ENCODE measurements at places on chromosomes 6 and 20.

- no peak for DNase-seq
Observed at GRCh38 chr6:169852504-169853195, 101.2 kb downstream of the ERMARD start.

DNA sequence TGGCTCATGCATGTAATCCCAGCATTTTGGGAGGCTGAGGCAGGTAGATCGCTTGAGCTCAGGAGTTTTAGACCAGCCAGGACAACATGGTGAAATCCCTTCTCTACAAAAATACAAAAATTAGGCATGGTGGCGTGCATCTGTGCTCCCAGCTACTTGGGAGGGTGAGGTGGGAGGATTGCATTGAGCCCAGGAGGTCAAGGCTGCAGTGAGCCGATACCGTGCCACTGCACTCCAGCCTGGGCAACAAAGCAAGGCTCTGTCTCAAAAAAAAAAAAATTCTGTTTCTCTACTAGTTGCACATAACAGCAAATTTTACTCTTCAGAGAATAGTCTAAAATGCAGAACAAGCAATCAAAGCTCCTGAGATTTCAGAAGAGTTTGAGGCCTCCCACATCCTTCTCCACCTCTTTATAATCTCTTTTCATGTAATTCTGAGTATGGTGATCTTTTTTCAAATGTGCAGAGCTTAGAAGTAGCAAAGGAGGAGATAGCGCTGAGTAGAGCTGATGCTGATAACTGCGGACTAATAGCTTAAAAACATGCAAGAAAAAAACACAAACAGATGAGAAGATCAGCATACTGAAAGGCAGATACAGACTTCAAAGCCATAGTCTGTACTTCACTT lies 23.3 kb downstream of the LRRN4 start:
- no peak for DNase-seq

DNA sequence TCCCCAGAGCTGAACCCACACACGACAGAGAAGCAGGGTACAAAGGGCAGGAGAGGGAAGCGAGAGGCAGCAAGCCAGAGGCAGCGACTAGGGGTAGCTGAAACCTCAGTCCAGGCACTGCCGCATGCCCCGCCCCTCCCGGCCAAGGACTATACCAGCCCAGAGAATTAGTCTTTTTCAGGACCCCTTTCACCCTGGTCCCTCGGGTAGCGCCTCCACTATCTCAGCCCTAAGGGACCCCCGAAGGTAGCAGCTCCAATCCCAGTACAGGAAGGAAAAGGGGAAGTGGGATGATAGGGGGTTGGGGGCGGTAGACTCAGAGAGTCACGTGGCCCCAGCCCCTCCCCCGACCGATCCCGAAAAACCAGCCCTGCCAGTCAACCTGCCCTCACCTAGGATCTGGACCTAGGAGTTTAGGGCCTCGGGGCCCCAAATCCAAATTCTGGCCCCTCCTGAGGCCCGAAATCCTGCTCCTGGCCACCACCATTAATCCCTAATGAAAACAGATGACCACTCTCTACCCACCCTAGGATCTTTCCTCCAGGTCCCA lies 1.3 kb downstream of the RGL2 start:
- DNase-seq: no peak

- no peak for DNase-seq
Observed at GRCh38 chr20:51366155-51366886, 176.2 kb downstream of the NFATC2 start.

- no peak for DNase-seq
Observed at GRCh38 chr6:90709431-90709996, 122.6 kb upstream of the MAP3K7 start.

- peak; percentile 86 for DNase-seq
Observed at GRCh38 chr6:136289327-136289578, 393 bp downstream of the BCLAF1 start.

DNA sequence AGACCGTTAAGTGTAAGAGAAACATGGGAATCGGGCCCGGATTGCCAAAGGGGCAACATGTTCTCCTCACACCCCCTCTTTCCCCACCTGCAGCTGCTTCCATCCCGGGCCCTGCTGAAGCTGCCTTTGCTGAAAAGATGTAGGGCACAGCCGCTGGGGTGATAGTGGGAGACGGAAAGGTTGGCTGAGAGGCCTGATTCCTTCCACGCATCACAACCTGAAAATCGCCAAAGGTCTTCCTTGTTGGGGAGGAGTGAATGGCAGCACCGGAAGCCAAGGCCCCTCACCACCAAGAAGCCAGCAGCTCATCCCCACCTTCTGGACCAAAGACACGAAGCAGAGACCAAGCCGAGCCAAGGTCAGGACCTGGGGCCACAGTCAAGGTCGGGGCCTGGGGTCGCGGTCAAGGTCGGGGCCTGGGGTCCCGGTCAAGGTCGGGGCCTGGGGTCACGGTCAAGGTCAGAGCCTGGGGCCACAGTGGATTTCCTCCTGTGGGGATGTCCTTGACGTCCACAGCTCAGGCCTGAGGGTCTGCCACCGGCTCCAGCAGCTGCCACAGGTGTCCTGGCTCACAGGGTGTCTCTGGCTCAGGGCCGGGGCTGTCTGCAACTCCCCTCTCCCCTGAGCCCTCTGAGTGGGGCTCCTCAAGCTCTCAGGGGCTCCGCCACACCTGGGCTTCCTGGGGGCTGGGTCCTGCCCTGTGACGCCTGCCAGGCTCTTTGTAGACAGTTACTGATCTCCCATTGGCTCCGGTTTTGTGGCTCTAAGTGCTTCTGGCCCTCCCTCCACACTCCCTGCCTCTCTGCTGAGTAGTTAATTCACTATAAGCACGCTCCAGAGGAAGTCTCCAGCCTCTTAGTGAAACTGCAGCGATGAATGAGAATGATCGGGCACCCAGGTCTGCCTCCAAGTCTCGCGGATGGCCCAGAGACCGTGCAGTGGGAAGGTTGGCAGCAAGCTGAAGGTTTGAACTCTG lies 5.5 kb upstream of the CHRNA4 start:
- DNase-seq: no peak

Measured in NCI-H2081 (cell line).